ENCODE measurements at places on chromosomes 16 and 17.
A peak's percentile ranks its signal among the peaks of the same experiment; 100 is the strongest.

DNA sequence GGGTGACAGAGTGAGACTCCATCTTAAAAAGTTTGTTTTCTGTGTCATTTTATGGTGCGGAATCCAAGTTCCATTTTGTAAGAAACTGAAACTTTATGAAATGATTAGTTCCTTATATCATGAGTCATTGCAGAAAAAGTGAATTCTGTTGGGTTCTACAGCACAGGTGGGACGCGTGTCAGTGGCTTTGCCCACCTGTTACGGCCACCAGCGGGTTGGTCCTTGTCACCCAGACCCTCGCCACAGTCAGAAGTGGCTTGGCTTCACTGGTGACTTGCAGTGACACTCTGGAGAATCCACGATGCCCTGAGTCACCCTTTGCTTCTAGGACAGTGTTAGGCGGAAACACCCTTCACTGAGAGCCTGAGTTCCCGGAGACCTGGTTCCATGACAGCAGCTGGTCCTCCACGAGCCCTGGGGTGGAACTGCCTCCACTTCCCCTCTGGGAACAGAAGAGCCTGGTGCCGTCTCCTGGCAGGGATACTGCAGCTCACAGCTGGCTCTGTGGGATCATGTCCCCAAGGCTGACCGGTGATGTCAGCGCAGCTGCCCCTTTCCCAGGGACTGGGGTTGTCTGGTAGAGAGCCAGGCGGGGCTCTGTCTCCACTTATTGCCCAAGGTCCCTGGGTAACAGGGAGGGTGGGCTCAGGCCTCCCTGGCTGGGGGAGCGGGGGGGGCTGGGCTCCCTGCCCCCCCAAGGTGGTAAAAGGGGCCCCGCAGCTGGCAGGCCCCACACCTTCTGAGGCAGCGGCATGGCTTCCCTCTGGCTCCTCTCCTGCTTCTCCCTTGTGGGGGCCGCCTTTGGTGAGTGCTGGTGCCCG lies at the start of gene CTRB1:
Gene CTRB1, plus strand, starts transcription at position 733 of the 821 bp plus-strand sequence. Its CDS starts 20 bp downstream, at position 753.
- DNase-seq = no peak

GRCh38 chr17:59427996-59428395 lies 96.5 kb downstream of the YPEL2 start:
- DNase-seq = peak; percentile 41

DNA sequence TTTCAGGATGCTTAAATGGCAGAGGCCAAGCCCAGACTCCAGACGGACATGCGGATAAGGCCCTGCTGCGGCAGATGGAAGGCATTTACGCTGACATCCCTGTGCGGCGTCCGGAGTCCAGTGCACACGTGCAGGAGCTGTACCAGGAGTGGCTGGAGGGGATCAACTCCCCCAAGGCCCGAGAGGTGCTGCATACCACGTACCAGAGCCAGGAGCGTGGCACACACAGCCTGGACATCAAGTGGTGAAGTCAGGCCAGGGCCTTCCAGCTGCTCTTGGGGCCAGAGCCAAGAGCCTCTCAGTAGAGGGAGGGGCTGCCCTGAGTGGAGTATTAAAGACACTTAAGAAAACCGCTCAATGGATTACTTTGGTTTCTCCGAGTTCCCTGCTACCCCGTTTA lies 29.4 kb downstream of the NARF start:
- DNase-seq = no peak

- DNase-seq = no peak
Observed at GRCh38 chr17:14331225-14331981, 30.5 kb downstream of the HS3ST3B1 start.

DNA sequence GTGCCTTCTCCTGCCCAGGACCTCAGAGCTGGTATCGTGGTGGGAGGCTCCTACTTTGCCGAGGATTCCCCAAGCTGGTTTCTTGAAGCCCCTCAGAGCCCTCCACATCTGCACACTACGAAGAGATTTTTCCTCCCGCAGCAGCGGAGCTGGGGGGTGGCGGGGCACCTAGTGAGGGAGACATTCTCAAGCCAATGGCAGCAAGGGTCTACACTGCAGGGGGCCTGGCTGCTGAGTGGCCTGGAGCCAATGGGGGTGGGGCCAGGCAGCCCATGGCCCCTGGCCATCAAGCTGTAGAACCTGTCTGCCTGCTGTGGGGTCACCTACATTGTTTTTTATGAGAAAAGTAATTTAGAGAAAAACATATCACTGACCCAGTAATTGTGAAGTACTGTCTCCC lies 5.0 kb downstream of the SLC26A11 start:
- no peak for DNase-seq

DNA sequence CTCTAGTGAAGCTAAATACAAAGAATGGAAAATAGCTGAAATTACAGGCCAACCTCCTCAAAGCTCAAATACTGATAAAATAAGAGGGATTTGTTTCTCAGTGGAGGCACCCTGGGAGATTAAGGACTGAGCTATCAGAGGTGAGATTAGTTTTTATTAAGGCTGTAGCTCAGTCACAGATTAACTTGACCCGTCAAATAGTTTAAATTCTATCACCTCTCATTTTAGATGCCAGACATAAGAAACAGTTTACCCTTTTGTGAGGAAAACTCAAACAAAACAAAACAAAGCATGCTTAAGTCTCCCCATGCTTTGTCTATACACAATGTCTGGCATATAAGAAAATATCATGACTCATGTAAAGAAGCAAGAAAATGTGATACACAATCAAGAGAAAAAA lies 208.3 kb upstream of the PMFBP1 start:
- DNase-seq = no peak

- DNase-seq = no peak
Observed at GRCh38 chr17:18961634-18962493, 9.9 kb downstream of the SLC5A10 start.

GRCh38 chr16:51071326-51071725 lies 79.7 kb downstream of the SALL1 start:
- no peak for DNase-seq

DNA sequence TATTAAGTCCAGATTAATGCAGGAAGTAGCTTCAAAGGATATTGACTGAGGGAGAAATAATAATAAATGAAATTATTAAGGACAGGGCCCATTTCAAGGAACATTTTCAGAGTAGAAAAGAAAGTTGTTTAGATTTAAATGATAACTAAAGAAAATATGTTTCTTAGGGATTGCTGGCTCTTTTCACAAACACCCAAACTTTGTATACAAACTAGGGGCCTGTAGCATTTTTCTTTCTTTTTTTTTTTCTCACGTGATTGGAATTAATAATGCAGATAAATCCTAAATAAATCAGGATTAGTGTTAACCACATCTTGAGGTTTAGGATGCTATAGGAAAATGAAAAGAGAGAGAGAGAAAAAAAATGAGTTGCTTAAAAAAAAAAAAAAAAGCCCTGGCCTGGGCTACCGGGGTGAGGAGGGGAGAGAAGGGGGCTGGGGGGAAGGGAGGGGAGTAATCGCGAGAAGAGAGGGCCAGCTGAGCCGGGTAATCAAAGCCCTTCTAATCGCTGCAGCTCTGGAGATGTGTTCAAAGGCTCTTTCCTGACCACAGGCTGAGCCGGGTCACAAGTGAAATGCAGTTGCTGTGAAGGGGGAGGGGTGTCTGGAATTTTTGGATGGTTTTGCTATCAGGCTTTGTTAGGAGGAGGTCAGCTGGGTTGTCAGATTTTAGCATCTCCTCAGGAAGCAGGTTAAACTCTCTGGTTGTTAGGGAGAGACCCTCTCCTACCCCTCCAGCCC lies 104.6 kb upstream of the ZFHX3 start:
- DNase-seq = no peak

DNA sequence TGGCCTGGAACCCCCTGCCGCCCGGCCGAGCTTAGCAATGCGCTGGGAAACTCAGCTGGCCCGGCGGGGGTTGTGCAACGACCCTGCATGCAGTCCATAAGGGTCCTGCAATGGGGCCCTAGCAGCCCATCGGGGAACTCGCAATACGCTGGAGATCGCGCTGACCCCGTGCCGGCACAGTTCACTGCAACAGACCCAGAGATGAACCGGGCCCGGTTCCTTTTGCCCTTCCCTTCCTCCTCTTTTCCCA lies 375 bp downstream of the SLC25A11 start:
- DNase-seq = no peak

GRCh38 chr17:18270046-18270931 lies 9.8 kb downstream of the MIEF2 start:
- DNase-seq = no peak

GRCh38 chr16:23380501-23380951 lies 72.5 kb downstream of the COG7 start:
- no peak for DNase-seq

GRCh38 chr16:4513881-4514280 lies 24.7 kb downstream of the CDIP1 start:
- no peak for DNase-seq

DNA sequence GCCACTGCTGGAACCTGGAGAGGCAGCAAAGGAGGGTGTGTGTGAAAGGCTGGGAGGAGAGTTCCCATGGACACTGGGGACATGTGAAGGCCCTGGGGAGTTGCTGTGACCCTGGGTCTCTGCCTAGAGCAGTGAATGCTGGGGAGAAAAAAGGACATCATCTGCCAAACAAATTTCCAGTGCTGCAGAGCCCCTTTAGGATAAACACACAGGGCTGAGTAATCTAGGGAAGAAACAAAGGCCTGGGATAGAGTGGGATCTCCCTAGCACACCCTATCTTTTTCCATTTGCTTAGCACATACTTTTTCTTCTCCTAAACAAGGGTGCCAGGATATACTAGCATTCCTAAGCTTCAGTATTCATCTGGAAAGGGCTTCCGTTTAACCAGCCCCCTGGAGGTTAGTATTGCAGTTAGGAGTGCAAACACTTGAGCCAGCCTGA lies 3.3 kb upstream of the HIGD1B start:
- no peak for DNase-seq

DNA sequence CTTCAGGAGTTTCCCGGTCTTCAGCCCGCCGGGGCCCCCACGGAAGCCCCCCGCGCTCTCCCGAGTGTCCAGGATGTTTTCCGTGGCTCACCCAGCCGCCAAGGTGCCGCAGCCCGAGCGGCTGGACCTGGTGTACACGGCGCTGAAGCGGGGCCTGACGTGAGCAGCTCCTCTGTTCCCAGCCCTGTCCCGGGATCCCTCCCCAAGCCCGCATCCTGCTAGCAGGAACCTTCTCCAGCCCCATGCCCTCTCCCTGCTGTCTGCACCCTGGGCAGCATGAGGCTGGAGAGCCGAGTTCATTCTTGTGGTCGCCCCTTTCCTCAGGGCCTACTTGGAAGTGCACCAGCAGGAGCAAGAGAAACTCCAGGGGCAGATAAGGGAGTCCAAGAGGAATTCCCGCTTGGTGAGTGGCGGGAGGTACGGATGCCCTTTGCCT lies 10.1 kb downstream of the RIPOR1 start:
- DNase-seq = no peak

- no peak for DNase-seq
Observed at GRCh38 chr17:3532106-3532858, 25.3 kb downstream of the TRPV3 start.

DNA sequence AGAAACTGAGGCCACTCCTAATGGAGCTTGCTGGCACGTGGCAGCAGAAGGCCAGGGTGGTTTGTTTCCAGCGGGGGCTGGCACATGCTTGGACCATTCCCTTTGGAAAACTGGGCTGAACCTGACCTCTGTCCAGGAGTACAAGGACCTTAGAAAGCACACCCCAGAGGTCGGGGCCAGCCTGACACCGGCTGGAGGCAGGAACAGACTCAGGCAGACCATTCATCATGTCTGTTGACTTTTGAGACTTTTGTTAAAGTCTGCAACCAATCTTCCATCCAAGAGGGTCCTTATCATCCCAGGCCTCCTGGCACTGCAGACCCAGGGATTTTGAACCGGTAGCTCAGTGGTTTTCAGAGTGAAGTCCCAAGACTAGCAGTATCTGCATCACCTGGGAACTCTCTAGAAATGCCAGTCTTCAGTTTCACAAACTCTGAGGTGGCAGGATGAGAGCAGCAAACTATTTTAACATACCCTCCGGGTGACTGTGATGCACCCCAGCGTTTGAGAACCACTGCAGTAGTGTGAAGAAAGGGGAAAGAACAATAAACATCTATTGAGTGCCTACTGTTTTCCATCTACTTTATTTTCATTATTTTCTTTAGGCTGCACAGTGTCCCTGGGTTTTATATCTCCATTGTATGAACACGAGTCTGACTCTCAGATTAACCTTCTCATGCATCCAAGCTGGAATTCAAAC lies 145.3 kb upstream of the PLCG2 start:
- DNase-seq = no peak

- no peak for DNase-seq
Observed at GRCh38 chr17:72730077-72730476, 362.4 kb downstream of the SLC39A11 start.

GRCh38 chr16:558298-559020 lies 1.7 kb upstream of the PRR35 start:
- DNase-seq = no peak

DNA sequence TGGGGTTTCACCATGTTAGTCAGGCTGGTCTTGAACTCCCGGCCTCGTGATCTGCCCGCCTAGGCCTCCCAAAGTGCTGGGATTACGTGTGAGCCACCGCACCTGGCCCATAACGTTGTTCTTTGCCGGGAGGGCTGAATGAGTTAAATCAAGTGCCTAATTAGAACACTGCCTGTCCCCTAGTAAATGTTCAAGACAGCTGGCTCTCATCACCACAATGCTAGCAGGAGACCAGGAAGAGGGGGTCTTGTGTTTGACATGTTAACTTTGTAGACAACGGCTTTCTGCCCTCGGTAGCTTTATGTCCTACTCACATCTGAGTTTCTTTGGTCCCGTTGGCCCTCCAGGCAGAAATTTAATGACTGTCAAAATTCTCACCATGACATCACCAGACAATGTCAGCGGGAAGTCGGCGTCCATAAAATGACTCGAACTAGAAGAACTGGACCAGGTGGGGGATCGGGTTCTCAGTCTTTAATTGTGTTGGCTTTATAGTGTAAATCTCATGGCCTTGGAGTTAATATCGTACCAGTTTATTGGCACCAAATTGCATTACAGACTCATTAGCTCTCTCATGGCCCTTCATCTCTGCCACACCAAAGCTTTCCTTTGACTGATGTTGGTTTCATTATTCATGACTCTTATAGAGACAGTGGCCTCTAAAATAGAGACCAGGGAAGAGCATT lies 11.4 kb upstream of the ITPRIPL2 start:
- DNase-seq = no peak

DNA sequence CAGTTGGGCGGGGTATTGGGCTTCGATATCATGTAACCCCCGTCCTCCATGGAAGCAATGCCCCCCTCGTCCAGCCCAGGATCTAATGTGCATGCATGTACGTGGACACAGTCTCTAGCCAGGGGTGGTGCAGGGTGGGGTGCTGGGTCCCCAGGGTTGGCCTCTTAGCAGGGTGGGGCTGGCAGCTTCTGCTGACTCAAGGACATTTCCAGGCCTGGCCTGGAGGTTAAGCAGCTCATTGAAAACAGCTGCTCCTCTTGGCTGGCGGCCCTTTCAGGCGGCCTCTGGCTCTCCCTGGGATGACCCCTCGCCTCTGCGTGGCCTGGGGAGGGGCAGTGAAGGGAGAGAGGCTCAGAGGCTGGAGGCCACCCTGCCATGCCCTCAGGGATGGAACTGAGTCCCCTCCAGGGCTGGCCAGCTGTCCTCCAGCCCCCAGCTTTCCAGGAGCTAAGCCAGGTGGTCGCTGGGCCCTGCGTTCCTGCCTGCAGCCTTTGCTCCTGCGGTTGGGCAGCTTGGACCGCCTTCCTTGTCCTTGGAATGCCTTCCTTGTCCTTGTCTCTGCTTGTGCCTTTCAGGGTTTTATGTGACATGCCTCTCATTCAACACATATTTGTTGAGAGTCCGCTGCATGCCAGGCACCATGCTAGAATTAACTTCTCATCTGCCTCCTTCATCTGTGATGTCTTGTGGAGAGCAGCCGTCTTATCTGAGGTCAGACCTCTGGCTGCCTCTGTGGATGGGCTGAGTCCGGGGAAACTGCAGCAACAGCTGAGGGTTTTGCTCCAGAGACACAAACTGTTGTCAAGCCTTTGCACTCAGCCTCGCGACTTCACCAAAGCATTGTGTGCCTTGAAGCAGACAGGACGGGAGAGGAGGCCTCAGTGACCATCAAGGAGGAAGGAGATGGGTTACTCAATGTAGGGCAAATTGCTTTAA lies 26.6 kb downstream of the MRC2 start:
- DNase-seq = peak; percentile 72
